ENCODE measurements at places on chromosomes 3 and 15.

- DNase-seq: no peak
Measured at GRCh38 chr3:87037652-87038051, 46.7 kb upstream of the VGLL3 start.

GRCh38 chr3:129618901-129619671, 12.6 kb upstream of the PLXND1 start:
- DNase-seq: no peak

- DNase-seq: no peak
Measured at GRCh38 chr3:38601956-38602550, 47.4 kb downstream of the SCN5A start.

DNA sequence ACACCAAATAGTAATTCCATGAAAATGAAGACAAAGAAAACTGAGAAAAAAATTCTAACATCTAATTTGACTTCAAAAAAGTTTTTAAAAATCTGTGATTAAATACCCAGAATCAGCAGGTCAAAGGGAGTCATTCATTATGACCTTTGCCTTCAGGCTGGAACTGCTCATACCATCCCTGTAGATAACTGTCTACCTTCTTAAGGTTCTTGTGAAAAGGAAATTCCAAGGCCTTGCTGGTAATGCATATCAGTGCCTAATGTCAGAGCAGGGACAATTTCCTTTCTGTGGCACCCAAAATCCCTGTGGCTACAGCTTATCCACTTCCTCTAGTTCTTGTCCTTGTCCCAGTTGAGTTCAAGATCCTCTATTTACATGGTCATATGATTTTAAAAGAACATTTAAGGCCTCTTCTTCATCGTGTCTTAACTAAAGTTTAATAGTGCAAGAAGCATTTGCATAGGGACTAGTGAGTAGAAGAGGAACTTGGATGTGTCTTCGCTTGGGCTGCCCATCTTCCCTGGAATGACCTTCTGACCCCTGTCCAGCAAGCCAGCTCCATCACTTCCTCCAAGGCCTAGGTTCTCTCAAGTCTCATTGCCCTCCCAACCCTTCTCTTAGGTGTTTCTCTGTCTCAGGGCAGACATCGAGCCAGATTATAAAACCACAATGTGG, 8.7 kb upstream of the PLCL2 start:
- no peak for DNase-seq

DNA sequence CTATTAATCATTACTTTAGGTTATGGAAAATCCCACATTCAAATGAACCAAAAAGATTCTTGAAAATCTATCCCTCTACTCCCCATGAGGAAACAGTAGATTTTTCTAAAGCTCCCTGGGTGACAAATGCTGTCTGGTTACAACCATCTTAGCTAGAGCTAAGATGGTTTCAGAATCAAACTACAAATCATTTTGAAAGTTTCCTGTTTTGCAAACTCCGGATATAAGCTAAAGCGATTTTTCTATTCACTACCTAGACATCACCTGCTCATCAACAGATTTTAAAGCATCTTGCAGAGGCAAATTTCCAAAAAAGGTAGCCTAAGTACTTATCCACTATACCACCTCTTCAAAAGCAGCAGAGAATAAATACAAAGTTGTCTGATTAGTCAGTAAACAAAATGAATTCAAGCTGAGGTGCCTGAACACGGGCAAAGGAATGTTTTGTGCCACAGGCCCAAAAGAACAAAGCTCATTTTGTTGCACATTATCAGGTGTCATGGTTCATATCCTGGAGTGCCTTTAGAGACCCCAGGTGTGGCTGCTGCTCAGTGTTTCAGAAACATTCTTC, 204.9 kb downstream of the TNIK start:
- no peak for DNase-seq

GRCh38 chr3:14297784-14298236, 104.6 kb upstream of the SLC6A6 start:
- no peak for DNase-seq

DNA sequence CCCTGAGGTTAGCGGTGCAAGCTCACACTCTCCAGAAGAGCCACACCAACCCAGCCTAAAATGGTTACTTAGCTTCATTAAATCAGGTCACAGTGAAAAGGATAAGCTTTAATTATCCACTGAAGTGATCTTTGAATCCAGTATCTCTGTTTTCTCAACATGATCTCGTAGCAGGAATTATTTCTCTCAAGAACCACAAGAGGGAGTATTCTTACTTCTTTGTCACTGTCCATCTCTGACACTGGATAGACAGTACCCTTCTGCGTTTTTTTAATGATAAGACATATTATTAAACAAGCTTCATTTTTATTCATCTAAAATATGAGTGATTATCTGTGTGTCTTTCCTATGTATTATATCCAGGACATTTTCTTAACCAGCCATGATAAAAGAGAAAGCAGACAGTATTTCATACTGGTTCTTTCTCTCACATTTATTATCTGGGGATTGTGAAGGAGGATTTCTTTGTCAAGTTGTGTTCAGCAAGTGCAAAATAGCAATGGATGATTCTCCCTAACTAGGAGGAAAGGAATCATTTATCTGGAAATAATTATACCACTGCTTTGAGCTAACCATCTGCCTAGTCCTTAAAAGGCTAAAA, 105.4 kb upstream of the CCDC54 start:
- DNase-seq: peak; percentile 69

DNA sequence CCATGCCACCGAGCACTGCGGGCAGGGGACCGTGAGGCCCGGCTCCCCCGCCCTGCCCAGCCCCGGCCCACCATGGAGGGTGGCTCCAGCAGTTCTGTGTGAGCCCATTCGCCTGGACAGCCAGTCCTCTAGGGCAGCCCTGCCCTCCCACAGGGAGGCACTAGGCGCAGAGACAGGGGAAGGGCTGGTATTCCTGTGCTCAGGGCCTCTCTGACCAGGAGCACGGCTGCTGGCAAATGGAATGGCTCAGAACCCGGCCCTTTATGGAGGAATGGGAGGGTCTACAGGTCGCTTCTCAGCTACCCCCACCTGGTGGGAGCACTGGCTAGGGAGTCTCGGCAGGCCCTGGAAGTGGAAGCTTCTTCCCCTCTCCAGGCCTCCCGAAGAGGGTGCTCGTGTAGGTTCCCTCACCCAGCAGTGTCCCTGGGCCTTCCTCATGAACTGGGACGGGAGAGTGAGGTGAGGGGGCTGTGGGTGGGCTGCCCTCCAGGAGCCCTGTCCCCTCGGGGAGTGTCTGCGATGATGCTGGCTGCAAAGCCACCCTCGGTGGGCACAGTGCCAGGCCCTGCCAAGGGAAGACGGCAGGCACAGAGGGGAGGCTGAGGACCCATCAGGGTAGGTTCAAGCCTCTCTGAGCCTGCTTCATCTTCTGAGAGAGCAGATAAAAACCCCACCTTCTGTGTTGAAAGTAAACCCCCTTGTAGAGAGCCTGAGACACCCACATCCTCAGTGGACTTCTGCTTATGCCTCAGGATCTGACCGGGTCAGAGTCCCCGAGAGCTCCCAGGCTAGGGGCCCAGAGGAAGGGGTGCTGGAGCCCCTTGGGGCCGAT, 1.5 kb downstream of the MELTF start:
- no peak for DNase-seq

DNA sequence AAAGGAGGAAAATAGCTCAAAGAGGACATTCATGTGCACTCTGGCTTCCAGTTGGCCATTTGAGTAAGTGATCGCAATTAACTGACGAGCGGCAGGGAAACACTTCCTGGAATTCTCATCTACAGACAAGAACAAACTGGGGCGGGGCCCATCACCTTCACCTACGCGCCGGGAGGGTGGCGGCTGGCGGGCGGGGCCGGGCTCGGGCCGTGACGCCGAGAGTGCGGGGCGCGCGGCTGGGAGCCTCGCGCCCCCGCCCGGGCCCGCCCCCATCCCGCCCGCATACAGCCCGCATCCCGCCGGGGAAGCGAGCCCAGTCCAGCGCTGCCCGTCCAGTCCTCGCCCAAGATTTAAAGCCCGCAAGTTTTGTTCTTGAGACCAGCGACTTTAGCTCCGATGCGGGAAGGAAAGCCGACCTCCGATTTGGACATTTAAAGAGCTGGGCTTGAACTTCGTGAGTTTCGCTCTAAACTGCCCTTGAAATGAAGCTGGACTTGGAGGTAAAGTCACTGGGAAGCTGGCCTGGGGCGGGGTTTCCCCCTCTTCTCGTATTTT, at the start of gene B3GNT5:
TSS of gene B3GNT5 (plus strand) at position 281 of the 555 bp plus-strand sequence. CDS start 16,546 bp downstream, outside the sequence.
- peak; percentile 90 for DNase-seq

- DNase-seq: no peak
Measured at GRCh38 chr3:120156699-120157098, 62.5 kb upstream of the GSK3B start.

GRCh38 chr15:51044037-51044727, 50.5 kb downstream of the TNFAIP8L3 start:
- DNase-seq: no peak

- DNase-seq: no peak
Measured at GRCh38 chr15:73988445-73988969, 3.6 kb downstream of the STOML1 start.

GRCh38 chr3:184800349-184800930, 11.5 kb upstream of the VPS8 start:
- DNase-seq: no peak

- DNase-seq: no peak
Measured at GRCh38 chr3:131705099-131705498, 202.3 kb upstream of the MRPL3 start.

DNA sequence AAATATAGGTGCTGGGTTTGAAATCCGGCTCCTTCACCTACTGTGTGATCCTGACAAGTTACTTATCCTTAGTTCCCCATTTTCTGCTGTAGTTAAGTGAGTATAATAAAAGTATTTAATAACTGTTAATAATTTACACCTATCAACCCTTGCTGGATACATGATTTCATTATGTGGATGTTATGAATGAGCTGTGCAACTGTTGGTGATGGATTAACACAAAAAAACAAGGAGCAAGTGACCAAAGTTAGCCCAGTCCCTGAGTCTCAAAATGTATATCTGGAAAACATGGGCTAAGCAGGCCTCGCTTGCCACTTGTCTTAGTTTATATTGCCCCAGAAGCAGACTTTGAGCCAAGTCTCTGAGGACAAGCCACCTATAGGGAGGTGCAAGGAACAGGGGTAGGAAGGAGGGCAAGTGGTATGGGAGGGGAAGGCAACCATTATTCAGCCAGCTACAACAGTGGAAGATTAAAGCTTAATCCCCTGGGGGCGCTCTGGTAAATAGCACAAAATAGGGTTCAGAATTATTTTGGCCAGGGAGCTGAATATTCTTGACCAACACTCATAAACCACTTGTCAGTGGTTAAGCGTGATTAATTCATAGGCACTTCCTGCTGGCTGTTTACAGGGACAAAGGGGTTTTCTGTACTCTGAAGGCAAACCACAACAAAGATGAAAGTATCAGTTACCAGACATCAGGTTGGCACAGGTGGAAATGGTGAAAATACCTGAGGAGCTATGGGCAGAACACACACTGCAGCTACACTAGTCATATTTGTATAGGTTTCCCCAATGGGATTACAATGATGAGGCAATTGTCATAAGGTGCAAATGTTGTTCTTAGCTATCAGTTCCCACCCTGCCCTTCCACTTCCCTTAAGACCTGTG, 76.2 kb downstream of the TRIM42 start:
- DNase-seq: peak; percentile 84

- DNase-seq: no peak
Measured at GRCh38 chr3:126961791-126962461, 21.0 kb upstream of the PLXNA1 start.

GRCh38 chr15:56678571-56678970, 54.7 kb downstream of the ZNF280D start:
- DNase-seq: no peak

- no peak for DNase-seq
Measured at GRCh38 chr15:52670087-52670486, 9.1 kb downstream of the ATOSA start.

- DNase-seq: no peak
Measured at GRCh38 chr3:66326340-66326739, 105.5 kb downstream of the SLC25A26 start.

DNA sequence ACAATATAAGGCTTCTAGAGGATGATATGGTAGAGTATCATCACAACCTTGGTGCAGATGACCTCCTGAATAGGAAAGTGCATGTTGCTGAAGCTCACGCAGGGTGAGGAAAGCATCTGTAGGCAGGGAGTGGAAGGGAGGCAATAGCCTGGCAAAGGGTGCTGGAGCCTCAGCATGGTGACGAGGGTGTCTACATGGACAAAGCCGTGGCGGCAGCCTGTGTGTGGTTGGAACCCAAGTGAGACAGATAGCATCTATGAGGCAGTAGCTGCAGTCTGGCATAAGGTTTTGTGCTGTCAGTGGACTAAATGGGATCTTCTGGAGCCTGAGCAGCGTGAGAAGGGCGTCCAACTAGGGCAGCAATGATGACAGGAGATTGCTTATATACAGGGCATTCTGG, 132.5 kb downstream of the DLG1 start:
- DNase-seq: no peak

DNA sequence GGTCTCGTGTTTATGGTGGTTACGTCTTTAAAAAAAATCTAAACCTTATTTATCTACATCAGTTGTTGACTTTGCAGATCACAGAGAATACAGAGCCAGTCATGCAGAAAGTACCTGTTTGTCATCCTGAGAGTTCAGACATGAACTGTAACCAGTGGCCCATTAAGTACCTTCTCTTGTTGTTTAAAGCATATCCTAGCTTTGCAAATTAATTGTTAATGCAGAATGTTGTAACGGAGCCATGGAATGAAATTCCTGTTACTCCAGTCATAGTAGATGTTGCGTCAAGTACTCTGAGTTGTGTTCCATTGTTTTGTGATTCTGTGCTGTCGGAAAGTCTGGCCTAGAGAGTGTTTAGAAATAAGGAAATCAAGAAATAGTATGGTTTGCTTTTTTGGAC, 205.2 kb downstream of the RBMS3 start:
- peak; percentile 77 for DNase-seq

- no peak for DNase-seq
Measured at GRCh38 chr3:20057612-20058180, 17.4 kb downstream of the KAT2B start.

GRCh38 chr15:91345736-91346135, 245.7 kb downstream of the SV2B start:
- no peak for DNase-seq

DNA sequence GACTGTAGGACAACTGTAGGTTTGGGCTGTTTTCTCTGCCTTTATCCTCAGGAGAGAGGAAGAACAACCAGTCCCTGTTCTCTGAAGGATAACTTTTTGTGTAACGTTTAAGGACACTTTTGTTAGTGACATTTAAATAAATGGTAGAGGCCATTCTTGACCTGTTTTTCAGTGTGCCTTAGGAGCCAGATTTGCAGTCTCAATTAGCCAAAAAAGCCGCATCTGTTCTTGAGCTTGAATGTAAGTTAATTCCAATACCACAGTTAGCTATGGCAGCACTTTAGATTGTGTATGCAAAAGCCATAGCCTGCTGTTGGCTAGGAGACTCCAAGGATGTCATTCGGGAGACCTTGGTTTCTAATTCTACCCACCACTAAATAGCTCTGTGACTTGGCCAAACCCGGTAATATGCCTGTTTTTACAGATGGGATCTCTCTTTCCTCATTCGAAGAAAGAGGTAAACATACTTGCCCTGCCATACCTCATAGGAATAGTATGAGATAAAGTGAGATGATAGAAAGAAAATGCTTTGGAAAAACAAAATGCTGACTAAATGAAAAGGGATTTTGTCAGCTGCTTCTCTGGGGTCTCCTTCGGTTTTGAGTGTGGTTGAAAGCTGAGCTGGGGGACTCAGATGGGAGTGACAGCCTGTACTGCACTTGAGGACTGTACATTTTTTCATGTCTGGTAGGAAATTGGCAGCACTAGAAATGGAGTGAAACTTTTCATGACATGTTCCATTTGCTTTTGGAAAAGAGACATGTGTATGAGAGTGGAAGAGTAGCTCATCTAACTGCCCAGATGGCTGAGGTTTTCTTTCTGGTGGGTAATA, 57.3 kb upstream of the ROPN1 start:
- no peak for DNase-seq
